ENCODE measurements at places on chromosomes 13 and 19.
A peak's percentile ranks its signal among the peaks of the same experiment; 100 is the strongest.

- peak; percentile 9 for DNase-seq
Measured at GRCh38 chr19:4487572-4487971, 15.5 kb downstream of the HDGFL2 start.

GRCh38 chr19:2015608-2015950, at the start of gene BTBD2:
Gene BTBD2 (minus strand): TSS chr19:2015714. CDS start chr19:2015703, 11 bp downstream.
- DNase-seq = no peak

- no peak for DNase-seq
Measured at GRCh38 chr19:14119644-14120496, 2.3 kb upstream of the PRKACA start.

GRCh38 chr19:29598496-29598895, 7.6 kb upstream of the POP4 start:
- no peak for DNase-seq

- no peak for DNase-seq
Measured at GRCh38 chr19:44525721-44526430, 3.6 kb downstream of the CEACAM20 start.
